ENCODE measurements at places on chromosomes 2 and 18. TPM values are rescaled to one million over a fixed set of nuclear protein-coding genes. Genes with fewer than 3 reads are reported as not detected.

- peaks cover 15% of the 10 kb centered on the region for H3K4me1 ChIP-seq
- H3K27me3 ChIP-seq = no peaks in the 10 kb centered on the region
- H3K4me3 ChIP-seq = no peak overlapping the region
- no peak overlapping the region for H3K27ac ChIP-seq
- H3K36me3 ChIP-seq = no peaks in the 10 kb centered on the region
Observed at GRCh38 chr2:106104332-106105062, 89.6 kb downstream of the UXS1 start.

Gene RAD51AP2
- not detected for total RNA-seq

DNA sequence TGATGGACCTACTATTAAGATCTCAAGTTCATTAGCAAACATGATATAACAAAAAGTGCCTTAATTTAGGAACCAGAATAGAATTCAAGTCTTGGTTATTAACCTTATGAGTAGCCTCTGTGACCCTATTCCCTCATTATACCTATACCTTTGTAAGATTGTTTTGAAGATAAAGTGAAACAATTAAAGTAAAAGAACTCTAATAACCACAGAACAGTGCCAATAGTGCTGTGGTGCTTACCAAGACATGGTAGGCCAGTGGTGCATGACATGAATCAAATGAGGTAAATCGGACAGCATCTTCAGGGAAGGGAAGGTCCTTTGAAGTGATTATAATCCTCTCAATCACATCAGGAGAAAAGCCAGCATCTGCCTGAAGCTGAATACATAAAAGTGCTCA lies 36.4 kb downstream of the METTL4 start:
- H3K27ac ChIP-seq = no peak overlapping the region
- H3K36me3 ChIP-seq = peaks cover 19% of the 10 kb centered on the region
- DNase-seq = no peak

DNA sequence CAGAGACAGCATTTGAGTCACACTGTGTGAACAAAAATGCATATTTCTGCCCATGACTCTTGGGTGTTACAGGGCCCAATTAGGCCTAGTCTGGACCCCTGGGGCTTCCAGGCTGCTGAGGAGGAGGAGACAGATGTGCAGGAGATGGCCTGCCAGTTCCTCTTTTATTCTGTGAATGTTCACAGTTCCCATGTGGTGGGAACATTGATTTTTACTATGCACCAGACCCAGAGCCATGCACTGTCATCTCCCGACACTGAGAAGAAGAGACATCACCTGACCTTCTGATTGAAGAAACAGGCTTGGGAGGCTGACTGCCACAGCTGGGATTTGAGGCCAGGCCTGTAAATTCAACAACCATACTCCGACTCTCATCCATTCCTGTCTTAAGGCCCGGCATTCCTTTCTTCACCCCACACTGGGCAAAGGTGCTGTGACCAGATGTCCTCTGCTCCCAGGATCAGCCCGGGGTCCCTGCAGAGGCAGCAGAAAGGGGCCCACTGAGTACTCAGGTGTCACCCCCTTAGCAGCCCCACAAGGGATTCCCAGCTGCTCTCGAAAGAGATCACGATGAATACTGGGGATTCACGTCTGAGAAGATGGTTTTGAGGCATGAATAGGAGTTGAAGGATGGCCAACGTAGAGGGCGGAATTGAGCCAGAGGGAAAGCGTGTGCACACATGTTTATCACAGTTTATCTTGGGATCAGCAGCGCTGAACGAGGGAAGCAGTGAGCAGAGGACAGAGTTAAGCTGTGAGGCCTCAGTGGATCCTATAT lies 3.6 kb upstream of the TFCP2L1 start:
- H3K27ac ChIP-seq = no peak overlapping the region
- peaks cover 7% of the 10 kb centered on the region for H3K4me1 ChIP-seq
- DNase-seq = no peak
- peaks cover 22% of the 10 kb centered on the region for H3K27me3 ChIP-seq

Gene ERFE
- not detected for total RNA-seq

DNA sequence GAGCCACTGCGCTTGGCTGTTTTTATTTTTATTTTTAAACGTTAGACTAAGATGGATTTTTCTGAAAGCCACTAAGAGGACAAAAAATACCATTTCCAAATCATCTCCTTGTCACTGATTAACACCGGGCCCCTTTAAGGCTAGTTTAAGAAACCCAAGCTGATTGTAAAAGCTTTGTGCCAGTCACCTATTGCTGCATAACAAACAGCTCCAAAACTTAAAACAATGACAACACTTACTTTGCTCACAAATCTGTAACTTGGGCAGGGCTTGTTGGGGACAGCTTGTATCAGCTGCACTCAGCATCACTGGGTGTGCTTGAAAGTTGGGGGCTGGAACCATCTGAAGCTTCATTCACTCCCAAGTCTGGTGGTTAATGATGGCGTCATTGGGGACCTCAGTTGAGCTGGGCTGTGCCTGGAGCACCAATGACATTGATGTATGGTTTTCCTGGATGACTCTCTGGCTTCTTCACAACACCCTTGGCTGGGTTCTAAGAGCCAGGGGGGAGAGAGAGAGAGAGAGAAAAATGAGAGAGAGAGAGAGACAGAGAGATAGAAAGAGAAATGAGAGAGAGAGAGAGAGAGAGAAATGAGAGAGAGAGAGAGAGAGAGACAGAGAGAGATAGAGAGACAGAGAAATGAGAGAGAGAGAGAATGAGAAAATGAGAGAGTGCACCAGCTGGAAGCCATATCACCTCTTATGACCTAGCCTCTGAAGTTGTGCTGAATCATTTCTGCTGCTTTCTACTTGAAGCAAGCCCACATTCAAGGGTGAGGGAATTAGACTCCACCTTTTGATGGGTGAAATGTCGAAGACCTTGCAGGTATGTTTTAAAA lies 26.0 kb upstream of the ATG16L1 start:
- H3K27ac ChIP-seq = no peak overlapping the region
- H3K36me3 ChIP-seq = no peaks in the 10 kb centered on the region
- peaks cover 15% of the 10 kb centered on the region for H3K4me1 ChIP-seq
- DNase-seq = no peak

GRCh38 chr2:216477283-216478035 lies 21.2 kb upstream of the RPL37A start:
- peaks cover 15% of the 10 kb centered on the region for H3K4me1 ChIP-seq
- peaks cover 22% of the 10 kb centered on the region for H3K36me3 ChIP-seq
- no peak overlapping the region for H3K4me3 ChIP-seq
- H3K27me3 ChIP-seq = no peaks in the 10 kb centered on the region
- no peak for DNase-seq
- H3K27ac ChIP-seq = no peak overlapping the region

DNA sequence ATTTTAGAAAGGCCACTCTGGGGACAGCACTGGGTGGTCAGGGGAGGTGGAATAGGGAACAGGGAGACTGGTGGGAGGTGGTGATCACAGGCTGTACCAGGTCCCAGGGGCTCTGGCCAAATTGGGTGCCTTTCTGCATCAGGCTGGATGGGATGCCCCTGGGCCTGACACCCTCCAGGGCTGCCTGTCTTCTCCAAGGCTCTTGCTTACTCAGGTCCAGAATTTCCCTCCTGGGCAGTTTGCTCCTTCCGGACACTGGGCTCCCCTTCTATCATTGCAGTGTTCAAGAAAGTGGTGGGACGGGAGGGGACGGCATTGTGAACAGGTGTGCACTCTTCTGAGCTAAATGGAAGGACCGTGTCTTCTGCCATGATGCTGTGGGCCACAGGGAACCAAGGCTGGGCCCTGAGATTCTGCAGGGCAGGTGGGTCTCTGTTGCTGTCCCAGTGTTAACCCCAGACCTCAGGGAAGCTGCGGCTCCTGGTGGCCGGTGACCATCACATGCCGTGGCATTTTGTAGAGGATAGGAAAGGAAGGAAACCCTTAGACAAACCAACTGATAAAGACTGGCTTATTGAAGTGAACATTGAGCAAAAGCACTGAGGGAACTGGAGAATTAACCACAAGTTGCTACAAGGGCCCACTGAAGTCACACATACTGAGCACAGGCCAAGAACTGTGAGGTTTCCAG lies 93.7 kb upstream of the HS6ST1 start:
- H3K4me1 ChIP-seq = no peaks in the 10 kb centered on the region
- no peaks in the 10 kb centered on the region for H3K27me3 ChIP-seq
- no peak overlapping the region for H3K27ac ChIP-seq
- no peaks in the 10 kb centered on the region for H3K36me3 ChIP-seq
- no peak for DNase-seq

Gene CDH20
- total RNA-seq = 0.10 TPM

DNA sequence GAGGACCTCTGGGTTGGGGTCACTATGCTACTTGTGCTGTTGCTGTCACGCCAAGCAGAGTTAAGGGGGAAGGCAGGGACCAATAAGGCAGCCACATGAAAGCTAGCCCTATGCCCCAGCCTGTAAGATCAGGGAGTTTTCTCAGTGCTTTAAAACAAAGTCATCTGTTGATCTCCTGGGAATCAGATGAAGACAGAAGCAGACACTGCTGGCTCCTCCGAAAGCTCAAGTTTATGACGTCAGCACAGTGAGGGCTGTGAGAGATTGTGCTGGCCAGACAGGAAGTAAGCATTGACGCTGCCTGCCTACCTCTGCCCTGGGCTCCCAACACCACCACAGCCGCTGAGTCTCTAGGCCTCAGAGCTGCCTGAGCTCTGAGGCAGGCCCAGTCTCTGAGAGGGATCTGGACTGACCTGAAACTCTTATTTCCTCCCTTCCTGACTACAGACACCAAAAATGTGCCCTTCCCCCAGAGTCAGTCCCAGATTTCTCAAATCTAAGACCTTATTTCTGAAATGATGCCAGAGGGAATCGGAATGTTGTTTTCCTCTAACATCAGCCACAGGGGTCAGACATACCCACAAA lies 118.1 kb upstream of the EPAS1 start:
- no peaks in the 10 kb centered on the region for H3K27me3 ChIP-seq
- H3K4me3 ChIP-seq = no peak overlapping the region
- peak overlapping the region; percentile 31 for H3K27ac ChIP-seq
- no peaks in the 10 kb centered on the region for H3K36me3 ChIP-seq
- peaks cover 10% of the 10 kb centered on the region for H3K4me1 ChIP-seq
- DNase-seq = peak; percentile 73

GRCh38 chr2:216031960-216032689 lies 18.8 kb upstream of the MREG start:
- H3K27me3 ChIP-seq = no peaks in the 10 kb centered on the region
- DNase-seq = no peak
- peaks cover 7% of the 10 kb centered on the region for H3K36me3 ChIP-seq
- H3K4me1 ChIP-seq = peaks cover 39% of the 10 kb centered on the region

All from activated CD4-positive, alpha-beta memory T cell treated with anti-CD3 and anti-CD28 coated beads for 36 hours (primary cell).